Mesothelial cell of epicardium (in vitro differentiated cells): ENCODE measurements at places on chromosomes 7 and 10.
A peak's percentile ranks its signal among the peaks of the same experiment; 100 is the strongest.

DNA sequence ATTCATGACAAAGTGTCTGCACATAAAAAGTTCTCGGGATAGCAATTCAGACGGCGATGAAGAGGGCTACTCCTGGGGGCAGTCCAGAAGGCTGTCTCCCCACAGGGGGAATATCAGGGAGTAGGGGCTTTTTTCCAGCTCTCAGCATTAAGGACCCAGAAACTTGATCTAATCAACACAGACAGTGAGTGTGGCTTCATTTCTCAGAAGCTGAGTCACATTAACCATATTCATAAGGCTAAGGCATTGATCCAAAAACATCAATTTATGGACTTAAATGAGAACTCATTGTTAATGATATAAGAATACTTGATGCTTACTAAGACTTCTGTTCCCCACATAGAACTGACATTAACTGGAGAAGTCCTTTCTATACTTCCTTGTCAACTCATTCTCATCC lies 87.5 kb upstream of the AOAH start:
- H3K27me3 ChIP-seq = no peaks in the 10 kb centered on the region
- H3K4me3 ChIP-seq = no peak overlapping the region
- peaks cover 3% of the 10 kb centered on the region for H3K36me3 ChIP-seq
- H3K27ac ChIP-seq = no peak overlapping the region

GRCh38 chr7:96330193-96330592 lies 8.3 kb upstream of the SLC25A13 start:
- no peak for DNase-seq
- H3K4me3 ChIP-seq = no peak overlapping the region
- H3K36me3 ChIP-seq = no peaks in the 10 kb centered on the region
- H3K27ac ChIP-seq = peak overlapping the region; percentile 75
- H3K27me3 ChIP-seq = no peaks in the 10 kb centered on the region

DNA sequence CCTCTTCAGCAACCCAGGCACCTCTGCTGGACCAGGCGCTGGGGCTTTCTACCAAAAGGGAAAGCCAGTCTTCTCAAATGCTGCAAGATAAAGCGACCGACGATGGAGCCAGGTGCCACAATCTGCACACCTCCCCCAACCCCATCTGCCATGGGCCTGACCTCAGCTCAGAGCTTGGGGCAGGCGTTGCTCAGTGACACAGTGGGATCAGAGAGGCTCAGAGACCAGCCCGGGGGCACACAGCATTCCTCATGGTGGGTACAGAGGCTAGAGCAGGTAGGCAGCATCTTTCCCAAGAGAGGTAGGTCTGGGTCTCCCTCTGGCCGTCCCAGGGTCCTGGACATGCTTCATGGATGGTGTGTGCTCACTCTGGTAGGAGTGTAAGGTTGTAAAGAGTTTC lies 56.3 kb downstream of the ZMIZ1 start:
- no peak for DNase-seq
- no peak overlapping the region for H3K4me3 ChIP-seq
- no peak overlapping the region for H3K27ac ChIP-seq
- H3K4me1 ChIP-seq = peaks cover 15% of the 10 kb centered on the region
- peaks cover 20% of the 10 kb centered on the region for H3K36me3 ChIP-seq
- no peaks in the 10 kb centered on the region for H3K27me3 ChIP-seq

DNA sequence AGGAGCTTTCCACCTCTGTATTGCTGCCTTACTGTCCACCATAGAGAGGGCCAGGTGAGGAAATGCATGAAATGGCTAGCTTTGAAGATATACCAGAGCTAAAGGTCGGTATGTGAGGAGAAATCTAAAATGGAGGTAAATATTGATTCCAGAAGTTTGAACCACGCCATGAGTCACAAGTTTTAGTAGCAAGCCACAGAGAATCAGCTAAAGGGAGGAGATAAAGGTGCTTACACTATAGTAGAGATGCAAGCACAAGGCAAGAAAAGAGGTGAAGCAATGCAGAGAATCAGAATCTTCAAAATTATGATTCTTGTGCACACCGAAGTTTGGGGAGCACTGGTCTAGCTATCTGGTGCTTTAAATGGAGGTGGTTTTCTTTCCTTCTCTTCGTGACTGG lies 3.0 kb upstream of the GSAP start:
- no peak overlapping the region for H3K4me3 ChIP-seq
- H3K4me1 ChIP-seq = peaks cover 15% of the 10 kb centered on the region
- H3K36me3 ChIP-seq = no peaks in the 10 kb centered on the region
- peaks cover 14% of the 10 kb centered on the region for H3K27me3 ChIP-seq
- H3K27ac ChIP-seq = no peak overlapping the region

DNA sequence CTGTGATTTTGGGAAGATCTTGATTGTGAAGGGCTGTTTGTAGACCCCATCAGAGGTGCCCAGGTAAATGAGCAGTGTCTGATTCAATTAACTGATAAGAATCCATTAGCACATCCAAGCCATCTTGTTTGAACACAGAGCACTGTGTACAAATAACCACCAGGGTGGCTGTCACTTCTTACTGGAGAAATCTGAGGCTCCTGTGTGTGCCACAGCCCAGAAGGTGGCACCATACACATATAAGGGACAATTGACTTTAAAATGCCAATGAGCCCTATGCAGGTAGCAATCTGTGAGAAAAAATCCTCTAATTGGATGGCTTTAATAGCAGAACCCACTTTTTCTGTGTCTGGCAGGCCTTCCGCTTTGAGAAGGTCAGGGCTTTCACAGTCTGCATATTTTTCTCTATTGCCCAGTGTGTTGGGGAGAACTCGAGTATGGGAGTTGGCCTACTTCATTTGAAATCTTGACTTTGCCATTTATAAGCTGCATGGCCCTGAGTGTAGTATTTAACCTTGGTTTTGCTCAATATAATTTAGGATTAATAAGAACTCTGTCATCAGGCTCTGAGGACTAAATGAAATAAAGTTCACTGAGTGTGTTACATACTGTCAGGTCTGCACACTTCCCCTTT lies 517.4 kb downstream of the CCSER2 start:
- H3K36me3 ChIP-seq = no peaks in the 10 kb centered on the region
- H3K27ac ChIP-seq = no peak overlapping the region
- H3K27me3 ChIP-seq = no peaks in the 10 kb centered on the region
- no peak overlapping the region for H3K4me3 ChIP-seq
- H3K4me1 ChIP-seq = peaks cover 3% of the 10 kb centered on the region

DNA sequence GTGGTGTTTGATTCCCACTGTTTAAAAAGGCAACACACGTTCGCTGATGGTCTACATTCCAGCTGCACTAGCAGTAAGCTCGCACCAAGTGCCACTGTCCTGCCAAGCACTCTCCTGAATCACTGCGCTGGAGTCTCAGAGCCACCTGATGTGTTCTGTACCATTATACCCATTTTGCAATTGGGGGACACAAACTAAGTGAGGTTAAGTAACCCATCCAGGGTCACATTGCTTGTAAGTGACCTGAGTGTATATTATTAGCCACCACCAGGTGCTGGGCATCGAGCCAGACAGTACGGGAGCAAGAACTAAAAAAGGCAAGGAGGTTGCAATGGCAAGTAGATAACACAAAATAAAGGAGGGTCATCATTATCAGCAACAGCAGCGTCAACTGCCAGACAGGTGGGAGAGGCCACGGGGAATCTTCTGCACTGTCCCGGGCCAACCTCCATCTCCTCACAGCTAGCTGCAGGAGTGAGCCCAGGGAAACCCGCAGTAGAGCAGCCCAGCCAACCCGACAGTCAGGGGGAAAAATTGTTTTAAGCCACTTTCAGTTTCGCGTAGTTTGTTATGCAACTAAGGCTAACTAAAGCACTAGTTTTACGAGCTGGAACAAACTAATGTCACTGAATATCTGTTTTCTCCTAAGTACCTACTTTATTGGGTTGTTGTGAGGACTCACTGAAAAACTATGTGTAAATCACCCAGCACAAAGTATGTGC lies 712 bp upstream of the CPVL start:
- H3K36me3 ChIP-seq = no peaks in the 10 kb centered on the region
- H3K27ac ChIP-seq = no peak overlapping the region
- H3K27me3 ChIP-seq = peaks cover 41% of the 10 kb centered on the region
- peaks cover 18% of the 10 kb centered on the region for H3K4me1 ChIP-seq

DNA sequence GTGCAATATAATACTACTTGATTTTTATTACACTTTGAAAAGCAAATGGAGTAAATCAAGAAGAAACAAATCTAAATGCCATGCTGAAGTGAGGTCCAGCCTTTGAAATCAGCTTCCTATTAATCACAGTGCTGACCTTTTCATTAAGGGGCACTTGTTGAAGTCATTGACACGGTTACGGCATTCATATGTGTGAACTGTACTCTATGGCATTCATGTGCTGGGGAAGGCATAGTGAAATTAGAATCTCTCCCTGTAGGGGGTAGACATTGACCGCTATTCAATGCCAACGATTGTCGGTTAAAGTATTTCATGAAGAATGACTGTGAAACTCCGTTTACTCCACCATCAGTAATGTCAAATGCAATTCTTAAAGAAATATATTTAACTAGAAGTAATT lies 296.1 kb upstream of the SEMA3A start:
- no peak for DNase-seq
- H3K4me1 ChIP-seq = peaks cover 37% of the 10 kb centered on the region
- H3K4me3 ChIP-seq = no peak overlapping the region
- H3K36me3 ChIP-seq = no peaks in the 10 kb centered on the region
- H3K27me3 ChIP-seq = no peaks in the 10 kb centered on the region

GRCh38 chr7:138934367-138934766 lies 46.8 kb downstream of the KIAA1549 start:
- no peak for DNase-seq
- peaks cover 23% of the 10 kb centered on the region for H3K4me1 ChIP-seq
- peaks cover 14% of the 10 kb centered on the region for H3K36me3 ChIP-seq

DNA sequence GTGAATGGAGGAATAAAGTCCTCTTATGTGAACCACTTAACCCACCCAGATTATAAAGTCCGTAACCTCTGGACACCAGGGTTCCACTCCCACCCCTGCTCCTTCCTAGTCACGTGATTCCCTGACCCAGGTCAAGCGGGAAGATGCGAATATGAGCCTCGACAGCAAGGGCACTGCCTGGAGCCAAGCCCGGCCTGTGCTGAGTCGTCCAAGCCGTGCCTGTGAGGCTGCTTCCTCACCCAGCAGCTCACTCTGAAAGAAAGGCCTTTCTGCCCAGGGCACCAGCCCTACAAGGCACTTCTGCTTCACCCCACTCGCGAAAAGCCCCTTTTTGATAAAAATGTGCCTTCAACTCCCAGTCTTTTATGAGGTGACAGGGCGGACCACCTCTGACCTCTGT lies 85.8 kb downstream of the CYTH3 start:
- H3K27me3 ChIP-seq = no peaks in the 10 kb centered on the region
- H3K36me3 ChIP-seq = peaks cover 23% of the 10 kb centered on the region
- no peak overlapping the region for H3K4me3 ChIP-seq
- no peak for DNase-seq
